ENCODE measurements at places on chromosomes 3 and 15.

- no peak for DNase-seq
These were observed 310.3 kb downstream of the FGF12 start for GRCh38 chr3:192417017-192417416.

GRCh38 chr3:140629357-140630137, 48.3 kb upstream of the TRIM42 start:
- DNase-seq, result no peak

DNA sequence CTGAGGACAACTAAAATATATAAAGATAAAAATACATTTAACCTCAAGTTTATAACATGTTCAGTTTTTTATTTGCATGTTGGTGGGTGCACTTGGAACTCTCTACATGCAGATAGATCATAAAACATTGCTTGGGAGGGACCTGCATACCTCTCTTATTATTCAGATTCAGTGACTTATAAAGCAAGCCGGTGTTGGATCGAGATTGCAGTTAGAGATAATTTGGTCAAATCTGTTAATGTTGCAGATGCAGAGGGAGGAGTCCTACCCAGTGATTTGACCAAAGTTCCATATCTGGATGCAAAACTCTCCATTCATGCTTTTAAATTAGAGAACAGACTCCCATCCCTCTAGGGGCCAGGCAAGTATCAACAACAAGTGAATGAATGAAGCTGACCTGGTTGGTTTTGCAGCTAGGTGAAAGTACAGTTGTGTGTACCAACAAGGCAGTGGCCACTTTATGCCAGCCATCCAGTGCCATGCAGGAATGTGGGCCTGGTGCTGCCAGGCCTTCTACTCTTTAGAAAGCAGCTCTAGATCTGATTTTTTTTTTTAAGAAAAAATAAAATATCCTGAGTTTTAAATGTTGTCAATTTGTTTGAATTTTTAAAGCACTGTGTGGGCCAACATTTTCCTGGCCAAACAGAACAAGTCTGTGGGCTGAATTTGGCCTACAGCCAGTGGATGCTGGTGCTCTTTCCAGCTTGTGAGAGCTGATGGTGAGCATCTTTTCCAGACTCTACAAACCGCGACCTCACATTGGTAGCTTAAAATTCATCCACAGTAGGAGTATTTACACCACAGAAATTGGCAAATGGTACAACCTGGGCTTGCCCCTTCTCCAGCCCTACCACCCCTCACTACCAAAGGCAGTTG, 12.3 kb downstream of the CDIN1 start:
- no peak for DNase-seq

- DNase-seq, result no peak
These were observed 887 bp downstream of the OXTR start for GRCh38 chr3:8768364-8769087.

DNA sequence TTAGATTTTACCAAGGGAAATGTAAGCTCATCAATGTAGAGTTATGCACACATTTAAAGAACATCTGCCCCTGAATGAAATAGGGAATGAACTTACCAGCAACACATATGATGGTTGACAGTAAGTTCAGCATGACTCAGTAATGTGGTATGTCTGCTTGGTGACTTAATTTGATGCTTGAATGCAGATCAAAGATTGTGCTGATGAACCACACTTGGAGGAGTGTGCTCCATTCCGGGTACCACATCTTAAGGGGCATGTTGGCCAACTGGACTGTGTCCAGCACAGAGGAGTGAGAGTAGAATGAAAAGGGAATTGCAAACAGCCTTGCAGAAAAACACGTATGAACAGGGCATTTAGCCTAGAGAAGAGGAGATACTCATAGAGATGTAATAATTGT, 171.0 kb upstream of the RARB start:
- no peak for DNase-seq

DNA sequence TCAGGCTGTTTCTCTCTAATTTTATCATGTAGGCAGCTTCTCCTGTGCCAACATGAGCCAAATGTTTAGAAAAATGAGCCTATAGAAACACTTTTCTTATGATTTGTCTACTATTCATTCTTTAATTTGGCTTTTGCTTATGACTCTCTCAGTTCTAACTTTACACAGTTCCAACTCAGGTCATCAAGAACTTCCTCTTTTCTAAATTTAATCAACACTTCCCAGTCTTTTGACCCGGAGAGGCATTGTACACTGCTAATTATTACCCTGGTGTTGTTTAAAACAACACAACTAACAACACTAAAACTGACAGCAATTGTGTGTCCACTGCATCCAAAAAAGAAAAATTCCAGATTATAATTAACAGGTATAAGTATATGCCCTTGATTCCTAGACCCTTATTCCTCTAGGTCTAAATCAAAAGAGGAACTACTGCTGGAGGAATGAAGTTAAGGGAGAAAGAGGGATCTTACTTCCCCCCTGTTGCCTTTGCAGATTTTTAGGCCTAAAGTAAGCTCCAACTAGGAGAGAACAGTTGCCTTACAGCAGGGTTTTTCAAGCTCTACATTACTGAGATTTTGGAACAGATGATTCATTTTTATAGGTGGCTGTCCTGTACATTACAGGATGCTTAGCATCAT, 332.2 kb upstream of the GOLIM4 start:
- DNase-seq, result no peak

DNA sequence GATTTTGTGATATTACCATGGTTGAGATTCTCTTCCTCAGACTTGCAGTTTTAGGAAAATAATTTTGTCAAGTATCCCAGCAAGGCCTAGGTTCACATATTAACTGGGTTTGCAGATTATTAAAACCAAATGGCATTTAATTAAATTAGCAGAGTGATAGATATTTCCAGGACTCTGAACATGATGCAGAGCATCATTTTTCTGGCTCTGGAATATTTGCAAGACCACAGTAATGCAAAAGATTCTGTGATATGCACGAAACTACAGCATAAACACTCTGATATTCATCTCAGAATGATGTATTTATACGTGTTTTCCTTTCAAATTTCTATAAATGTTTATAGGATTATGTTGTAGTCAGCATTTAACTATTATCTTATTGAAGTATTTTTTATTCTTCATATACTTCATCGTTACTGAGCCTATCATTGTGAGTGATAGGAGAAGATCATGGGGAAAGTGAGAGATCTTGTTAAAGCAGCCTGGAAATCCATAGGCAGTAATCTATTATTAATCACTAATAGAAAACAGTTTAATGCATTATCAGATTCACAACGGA, 1245.6 kb downstream of the OTOL1 start:
- no peak for DNase-seq

GRCh38 chr3:123104550-123104949, 37.7 kb downstream of the PDIA5 start:
- no peak for DNase-seq

DNA sequence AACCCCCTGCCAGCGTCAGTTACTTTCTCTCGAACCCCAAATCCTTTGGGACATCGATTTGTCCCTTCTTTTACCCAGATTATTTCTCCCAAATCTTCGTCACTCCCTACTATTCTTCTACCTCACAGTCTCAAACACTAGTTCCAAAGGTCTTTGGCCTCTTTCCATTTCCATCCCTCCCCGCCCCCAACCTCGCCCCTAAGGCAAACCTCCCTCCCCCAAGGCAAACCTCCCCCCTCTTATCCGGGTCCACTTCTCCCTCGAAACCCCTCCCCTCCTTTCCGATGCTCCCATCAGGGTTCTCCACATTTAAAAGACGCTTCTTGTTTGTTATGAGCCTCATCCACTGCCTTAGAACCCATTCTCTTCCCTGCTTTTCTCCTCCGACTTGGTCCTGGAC, 583 bp downstream of the EAF1 start:
- no peak for DNase-seq

DNA sequence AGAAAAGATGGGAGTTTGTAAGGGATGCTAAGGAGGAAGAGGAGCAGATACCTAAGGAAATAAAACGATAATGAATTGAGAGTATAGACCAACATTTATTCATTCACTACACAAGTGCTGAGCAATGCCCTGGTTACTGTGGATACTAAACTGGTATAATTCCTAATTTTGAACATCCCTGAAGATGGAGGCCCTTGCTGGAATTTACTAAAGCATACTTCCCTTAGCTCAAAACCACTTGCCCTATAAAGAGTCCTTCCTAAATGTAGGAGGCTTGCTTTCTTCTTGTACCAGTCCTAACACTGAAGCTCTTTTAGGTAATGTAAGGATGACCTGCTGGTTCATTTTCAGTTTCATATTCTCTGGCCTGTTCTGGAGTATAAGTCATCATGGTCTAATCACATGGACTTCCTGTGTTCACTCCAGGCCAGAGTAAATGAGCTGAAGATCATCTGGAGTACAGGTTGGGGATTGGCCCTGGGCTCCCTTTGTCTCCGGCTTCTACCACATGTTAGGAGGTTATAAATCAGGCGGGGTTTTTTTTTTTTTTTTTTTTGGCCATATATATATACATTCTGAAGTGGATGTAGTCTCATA, 40.1 kb upstream of the MTMR10 start:
- DNase-seq, result no peak

GRCh38 chr3:8851703-8852102, 82.3 kb upstream of the OXTR start:
- no peak for DNase-seq

DNA sequence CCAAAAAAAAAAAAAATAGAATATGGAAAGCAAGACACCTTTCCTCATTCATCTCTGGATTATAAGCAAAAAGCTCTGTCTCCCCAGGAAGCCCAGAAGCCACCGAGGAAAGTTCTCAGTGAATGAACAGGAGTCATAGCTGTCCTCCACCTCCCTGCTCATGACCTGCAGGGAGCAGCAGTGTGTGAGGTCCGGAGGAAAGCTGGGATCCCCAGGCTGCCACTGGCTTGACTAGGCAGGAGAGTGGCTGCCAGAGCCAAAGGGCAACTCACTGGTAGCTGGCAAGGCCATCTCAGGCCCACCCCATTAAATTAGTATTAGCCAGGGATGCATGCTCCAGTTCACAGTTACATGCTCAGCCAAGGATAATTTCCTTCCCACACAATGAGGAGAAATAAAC, 191.6 kb upstream of the STT3B start:
- DNase-seq, result no peak

GRCh38 chr15:37134244-37134643, 33.9 kb upstream of the MEIS2 start:
- DNase-seq, result no peak

DNA sequence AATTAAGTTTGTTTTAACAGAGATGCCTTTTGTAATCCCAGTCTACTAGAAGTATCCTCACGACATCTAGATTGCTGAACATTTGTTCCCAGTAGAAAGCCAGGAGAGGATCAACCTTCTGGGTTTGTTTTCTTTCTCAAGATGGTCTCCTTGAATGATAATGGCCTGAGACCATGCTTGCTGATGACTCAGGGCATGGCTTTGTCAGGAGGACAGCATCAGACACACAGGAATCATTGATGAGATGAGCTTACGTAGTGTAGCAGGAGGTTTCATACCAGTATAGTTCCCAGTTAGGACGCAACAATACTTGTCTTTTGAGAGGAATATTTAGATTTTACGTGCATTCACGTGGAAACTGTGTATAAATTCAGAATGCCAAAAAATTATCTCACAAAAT, 38.6 kb downstream of the ATP1B3 start:
- no peak for DNase-seq

GRCh38 chr3:45904931-45905330, 18.6 kb downstream of the CCR9 start:
- no peak for DNase-seq

DNA sequence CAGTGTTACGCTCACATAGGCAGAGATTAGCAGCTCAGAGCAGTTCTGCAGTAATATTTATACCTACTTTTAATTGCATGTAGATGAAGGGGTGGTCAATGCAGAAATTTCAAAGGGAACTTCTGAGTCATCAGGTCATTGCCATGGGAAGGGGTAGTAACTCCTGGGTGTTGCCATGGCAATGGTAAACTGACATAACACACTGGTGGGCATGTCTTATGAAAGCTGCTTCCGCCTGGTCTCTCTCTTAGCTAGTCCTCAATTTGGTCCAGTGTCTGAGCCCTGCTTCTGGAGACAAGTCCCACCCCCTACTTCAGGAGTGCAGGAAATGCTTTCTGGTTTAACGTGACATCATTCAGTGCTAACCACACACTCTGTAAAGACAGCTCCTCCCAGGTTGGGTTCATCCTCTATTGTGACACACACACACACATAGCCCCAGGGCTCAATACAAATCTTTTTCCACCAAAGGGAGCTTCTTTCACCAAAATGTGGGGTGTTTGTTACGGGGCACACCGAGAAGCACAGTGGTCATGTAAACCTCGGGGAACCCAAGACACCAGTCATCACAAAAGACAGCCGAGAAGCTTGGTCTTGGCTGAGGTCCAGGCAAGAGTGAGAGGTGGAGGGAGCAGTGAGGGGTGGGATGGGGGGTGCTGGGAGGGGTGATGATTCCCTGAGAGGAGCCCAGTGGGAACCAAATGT, 74.5 kb downstream of the TLE3 start:
- peak; percentile 28 for DNase-seq

DNA sequence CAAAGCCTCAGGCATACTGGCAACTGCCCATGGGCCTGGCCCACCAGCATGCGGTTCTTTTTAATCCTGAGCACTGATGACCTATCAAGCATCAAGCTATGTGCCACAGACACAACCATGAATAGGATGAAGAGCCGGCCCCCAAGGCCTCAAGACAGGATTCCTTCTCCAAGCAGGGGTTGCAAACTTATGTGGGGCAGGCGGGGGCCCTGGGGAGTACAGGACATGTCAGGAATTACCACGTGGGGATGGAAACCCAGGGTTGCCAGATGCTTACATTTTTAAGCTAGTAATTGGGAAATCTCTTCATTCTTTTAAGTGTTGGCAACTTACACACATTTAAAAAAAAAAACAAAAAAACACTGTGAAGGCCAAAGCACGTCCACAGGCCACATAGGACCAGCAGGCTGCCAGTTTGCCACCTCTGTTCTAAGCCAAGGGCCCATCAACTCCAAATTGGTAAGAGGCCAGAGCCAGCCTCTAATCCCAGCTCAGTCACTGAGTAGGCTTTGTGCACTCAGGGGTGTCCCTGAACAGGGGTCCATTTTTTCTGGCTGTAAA, 32.8 kb downstream of the BDH1 start:
- no peak for DNase-seq

DNA sequence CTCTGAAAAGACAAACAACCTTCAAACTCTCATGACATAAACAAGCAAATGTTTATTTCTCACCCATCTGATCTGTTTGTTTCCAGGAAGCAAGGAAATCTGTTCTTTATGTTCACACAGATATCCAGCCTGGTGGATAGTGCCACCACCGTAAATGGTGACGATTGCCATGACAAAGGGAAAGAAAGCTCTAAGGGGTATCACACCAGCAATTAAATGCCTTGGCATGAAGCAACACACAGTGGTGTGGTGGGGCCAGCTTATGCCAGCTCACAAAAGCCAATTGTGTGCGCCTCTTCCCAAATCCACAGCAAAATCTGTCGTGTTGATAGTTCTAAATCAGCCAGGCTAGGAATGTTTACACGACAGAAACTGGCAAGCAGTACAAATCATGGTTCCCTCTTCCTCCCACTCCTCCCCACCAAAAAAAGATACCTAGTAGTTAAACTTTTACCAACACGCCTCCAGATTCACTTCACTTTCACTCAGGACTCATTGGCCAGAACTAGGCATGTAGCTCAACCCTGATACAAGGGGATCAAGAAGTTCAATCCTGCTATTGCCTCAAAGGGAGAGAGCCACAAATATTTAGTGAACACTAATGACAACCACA, 189.2 kb upstream of the SLCO3A1 start:
- no peak for DNase-seq
